ENCODE measurements at places on chromosomes 5 and 9. TPM values are rescaled to one million over a fixed set of nuclear protein-coding genes. Genes with fewer than 3 reads are reported as not detected.

Gene ACSL6
- total RNA-seq, result not detected

Gene LOX
- total RNA-seq, result 0.11 TPM

Gene PCDHGA6
- 0.77 TPM for total RNA-seq

Gene SPINK7
- total RNA-seq, result not detected

DNA sequence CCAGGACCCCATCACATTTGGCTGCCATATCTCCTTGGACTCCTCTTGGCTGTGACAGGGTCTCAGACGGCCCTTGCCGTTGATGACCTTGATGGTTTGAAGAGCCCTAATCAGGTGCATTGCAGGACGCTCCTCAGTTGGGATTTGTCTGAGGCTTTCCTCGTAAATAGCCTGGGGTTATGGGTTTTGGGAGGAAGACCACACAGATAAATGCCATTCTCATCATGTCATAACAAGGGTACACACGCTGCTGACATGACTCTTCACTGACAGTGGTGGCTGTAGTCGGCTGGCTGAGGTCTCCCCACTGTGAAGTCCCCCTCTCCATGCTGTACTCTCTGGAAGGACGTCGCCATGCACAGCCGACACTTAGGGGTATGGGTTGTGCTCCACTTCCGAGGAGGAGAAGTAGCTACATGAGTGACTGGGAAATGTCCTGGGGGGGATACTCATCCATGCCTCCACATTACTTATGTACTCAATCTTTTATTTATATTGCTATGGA lies 42.9 kb upstream of the SPTLC1 start:
- no peak for DNase-seq

GRCh38 chr9:127777368-127777980 lies 992 bp downstream of the SH2D3C start:
- DNase-seq, result no peak

- DNase-seq, result no peak
These were observed 349.2 kb upstream of the MEF2C start for GRCh38 chr5:89232139-89232603.

GRCh38 chr5:131384173-131384572 lies 120.3 kb downstream of the CDC42SE2 start:
- no peak for DNase-seq

DNA sequence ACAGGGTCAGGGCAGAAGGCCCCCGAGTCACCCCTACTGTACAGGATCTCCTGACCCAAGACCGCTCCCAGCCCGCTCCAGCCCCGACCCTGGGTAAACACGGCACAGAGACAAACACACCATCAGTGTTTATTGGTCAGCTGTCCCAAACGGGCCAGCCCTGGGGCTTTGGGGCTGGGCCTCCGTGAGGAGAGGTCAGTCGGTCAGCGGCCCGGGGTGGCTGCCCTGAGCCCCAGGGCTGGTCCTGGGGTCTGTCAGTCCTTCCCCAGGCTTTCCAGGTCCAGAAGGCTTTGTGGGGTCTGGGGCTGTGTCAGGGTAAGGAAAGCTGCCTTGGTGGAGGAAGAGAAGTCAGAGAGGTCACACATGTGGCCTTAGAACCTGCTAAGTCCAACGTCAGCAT lies 2.7 kb downstream of the DPM2 start:
- no peak for DNase-seq

GRCh38 chr5:89396278-89396954 lies 513.4 kb upstream of the MEF2C start:
- DNase-seq, result no peak

GRCh38 chr5:89407054-89407453 lies 524.1 kb upstream of the MEF2C start:
- DNase-seq, result no peak

DNA sequence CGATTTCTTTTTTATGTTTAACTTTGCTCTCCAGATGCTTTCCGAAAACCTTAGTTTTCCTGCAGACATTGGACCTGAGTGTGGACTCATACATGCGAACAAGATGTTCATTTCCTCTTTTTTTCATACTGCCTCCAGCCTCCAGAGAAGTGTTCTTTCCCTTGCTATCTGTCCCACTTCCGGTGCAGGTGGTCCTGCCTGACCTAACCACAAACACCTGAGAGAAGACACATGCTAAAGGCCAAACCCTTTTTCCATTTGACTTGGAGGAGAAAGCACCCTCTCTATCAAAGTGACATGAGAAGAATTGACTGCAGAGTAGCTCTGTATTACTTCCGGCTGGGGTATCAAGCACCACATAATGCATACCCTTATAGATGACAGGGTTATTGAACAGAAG lies 334.0 kb downstream of the ARHGEF28 start:
- no peak for DNase-seq

DNA sequence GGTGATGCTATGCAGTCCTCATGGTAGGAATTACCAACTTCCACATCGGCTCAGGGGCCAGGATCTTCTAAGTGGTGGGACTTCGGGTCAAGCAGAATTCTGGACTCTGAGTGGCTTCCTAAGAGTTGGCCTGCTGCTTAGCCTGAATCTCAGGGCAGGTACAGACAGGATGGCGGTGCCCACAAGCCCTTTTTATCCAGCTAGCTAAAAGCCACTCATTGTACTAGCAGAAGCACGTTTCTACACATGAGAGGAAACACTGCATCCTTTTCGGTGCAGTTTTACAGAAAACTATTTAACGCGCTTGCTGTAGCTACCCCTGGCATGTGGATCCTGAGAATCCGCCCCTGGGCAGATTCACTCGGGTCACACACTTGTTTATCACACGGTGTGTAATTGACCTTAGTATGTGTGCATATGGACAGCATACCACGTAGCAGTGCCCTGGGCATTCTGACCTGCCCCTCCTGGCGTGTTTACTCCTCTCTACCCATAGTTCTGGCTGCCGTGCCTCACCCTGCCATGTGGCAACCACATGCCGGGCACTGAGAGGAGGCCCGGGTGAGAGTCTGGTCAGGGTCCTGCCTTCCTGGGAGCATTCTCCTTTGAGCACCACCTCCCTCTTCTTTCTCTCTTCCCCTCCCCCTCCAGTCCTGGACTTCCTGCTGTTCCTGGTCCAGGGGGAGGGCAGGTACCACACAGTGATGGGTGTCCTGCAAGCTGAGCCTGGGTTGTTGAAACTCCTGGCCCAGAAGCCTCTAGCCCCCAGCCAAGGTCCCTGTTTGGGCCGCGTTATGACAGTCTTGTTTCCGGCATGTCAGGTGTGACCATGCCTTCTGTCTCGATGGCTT lies 65.9 kb downstream of the DAB2IP start:
- DNase-seq, result no peak

DNA sequence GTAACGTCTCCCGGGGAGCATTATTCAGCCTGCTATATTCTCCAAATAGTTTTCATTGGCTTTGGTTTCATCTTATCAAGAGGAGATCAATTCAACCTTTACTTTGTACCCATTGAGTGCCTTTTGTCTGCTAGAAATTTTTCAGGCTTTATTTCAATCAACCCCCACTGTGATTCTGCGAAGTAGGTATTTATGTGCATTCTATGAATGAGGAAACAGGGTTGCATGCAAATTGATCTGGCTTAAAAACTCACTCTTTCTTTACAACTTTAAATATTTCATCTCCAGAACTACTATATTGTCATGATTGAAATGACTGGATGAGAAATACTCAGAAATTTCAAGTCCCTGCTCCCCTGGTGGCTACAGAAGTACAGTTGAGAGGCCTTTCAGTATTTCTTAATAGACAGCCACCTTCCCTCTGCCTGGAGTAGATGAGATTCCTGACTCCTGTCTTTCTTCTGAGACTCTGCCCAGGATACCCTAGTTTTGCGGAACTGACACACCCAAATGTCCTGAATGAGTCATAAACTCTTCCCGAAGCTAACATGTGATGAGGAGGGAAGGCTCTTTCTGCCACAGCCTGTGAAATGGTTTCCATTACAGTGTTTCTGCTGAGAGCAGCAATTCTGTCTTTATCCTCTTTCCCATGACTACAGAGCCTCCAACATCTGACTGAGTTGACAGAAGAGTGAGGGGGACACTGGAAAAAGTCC lies 52.6 kb upstream of the TNC start:
- no peak for DNase-seq

DNA sequence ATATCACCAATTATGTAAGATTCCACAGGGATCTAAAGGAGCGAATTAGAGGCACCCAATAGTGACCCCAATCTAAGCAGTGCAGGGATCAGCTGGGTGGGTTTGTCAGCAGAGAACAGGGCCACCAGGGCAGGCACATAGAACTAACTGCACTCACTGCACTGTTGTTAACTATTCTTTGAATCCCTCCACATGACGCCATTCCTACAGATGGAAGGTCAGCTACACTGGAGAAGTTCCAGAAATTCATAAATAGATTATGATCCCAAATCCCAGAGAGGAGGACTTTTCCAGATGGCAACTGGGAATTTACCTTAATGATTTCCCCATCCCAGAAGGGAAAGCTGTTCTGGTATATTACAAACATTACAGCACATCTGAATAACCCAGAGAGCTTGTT lies 84.2 kb downstream of the THBS4 start:
- DNase-seq, result no peak

DNA sequence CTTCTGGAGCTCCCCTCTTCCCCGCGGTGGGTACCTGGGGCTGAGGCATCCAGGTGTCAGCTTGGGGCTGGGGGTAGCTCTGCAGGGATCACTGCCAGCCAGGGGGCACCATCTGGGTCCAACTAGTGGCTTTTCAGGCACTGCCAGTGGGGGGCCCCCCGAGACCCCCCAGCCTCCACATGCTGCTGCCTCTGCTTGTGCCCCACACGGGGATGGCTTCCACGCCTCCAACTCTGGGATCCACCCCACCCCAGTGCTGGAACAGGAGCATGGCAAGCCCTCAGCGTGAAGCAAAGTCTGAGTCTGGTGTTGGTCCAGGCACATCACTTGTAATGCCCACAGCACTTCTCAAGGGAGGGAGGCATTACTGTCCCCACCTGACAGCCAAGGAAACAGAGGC lies 260.5 kb upstream of the MVB12B start:
- no peak for DNase-seq

DNA sequence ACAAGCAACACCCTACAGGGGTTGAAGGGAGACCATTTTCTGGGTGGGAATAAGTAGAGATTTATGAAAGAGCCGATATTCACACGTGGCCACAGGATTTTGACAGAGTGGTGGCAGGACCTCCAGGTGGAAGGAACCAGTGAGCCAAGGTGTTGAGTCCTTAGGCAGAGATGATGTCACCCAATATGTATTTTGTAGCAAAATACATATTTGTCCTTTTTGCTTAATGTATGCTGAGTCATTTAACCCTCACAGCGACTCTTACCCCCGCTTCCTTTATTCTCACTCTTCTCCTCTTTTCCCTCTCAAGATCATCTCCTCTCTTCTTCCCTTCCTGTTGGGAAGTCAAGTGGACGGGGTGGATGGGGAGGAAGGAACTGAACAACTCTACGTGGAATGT lies 215.7 kb upstream of the S1PR3 start:
- DNase-seq, result no peak

GRCh38 chr9:129174724-129175514 lies 3.1 kb downstream of the IER5L start:
- peak; percentile 79 for DNase-seq

DNA sequence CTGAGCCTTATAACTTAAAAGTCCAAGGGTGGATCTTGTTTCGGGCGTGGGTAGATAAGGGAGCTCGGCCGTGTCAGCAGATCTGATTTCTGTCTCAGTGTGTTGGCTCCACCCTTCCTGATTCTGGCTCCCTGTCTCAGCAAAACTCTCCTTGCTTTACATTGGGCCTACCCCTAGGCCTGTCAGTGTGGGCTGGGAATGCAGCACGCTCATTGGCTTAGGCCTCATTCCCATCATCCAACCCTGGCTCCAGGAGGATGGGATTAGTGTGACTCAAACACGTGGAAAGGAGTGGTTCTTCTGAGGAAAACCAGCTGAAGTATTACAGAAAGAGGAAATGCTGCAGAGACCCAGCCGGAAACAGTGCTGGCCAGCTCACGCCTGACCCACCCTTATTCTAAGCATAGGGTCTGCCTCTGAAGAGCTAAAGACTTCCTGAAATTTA lies 59.9 kb downstream of the ZFAND5 start:
- DNase-seq, result peak; percentile 29

DNA sequence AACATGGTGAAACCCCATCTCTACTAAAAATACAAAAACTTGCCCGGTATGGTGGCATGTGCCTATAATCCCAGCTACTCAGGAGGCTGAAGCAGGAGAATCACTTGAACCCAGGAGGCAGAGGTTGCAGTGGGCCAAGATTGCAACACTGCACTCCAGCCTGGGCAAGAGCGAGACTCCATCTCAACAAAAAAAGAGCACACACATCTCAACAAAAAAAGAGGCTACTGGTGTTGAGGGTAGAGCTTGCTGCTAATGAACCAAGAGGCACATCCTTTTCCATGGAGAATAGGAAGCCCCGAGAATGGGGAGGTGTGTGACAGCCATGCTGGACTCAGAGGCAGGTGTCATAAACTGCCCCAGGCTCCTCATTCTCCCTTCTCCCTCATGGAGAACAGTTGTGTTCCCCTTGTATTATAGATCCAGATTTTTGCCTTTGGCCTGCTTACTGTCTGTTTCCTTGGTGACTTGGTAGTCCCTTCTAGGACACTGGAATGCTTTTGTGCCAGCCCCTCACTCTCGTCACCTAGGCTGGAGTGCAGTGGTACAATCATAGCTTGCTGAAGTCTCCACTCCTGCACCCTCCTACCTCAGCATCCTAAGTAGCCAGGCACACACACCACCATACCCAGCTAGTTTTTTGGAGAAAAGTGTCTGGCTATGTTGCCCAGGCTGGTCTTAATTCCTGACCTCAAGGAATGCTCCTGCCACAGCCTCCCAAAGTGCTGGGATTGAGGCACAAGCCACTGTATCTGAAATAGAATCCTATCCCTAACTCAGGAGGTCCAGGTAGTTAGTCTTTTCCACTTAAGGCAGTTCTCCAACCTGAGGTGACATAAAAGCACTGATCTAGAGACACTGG lies 5.1 kb downstream of the RPL12 start:
- DNase-seq, result no peak

DNA sequence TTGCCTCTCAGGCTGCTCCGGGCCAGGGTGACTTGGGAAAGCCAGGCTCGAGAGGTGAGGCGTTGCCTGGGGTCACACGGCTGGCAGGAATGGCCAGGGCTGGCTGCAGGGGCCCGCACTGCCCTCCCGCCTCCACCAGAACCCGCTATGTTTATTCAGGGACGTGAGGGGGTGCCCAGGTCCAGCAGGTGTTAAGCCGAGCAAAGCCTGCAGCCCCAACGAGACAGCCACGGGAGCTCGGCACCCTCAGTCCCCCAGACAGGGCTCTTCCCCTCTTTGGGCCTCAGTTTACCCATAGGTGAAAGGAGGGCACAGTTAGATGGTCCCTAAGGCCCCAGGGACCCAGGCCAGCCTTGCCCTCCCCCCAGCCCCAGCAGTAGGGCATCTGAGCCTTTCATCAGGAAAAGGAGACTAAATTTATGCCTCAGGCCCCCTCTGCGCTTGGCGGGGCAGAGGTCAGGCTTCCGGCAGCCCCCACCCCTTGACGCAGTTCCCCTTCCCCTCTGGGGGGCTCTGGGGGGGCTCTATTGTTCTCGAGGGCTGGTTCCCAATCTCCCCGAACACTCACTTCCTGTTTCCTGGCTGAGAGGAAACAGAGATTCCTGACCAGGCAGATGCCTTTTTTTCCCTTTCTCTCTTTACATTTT lies 7.1 kb upstream of the EGFL7 start:
- DNase-seq, result no peak

Measured in neural progenitor cell (in vitro differentiated cells).